ENCODE measurements at places on chromosomes 5 and 9.
A peak's percentile ranks its signal among the peaks of the same experiment; 100 is the strongest.

GRCh38 chr9:128389395-128390149 is 18.4 kb downstream of the URM1 start:
- no peak for DNase-seq

- DNase-seq = peak; percentile 80
Observed at GRCh38 chr5:15013654-15014463, 142.3 kb upstream of the ANKH start.

DNA sequence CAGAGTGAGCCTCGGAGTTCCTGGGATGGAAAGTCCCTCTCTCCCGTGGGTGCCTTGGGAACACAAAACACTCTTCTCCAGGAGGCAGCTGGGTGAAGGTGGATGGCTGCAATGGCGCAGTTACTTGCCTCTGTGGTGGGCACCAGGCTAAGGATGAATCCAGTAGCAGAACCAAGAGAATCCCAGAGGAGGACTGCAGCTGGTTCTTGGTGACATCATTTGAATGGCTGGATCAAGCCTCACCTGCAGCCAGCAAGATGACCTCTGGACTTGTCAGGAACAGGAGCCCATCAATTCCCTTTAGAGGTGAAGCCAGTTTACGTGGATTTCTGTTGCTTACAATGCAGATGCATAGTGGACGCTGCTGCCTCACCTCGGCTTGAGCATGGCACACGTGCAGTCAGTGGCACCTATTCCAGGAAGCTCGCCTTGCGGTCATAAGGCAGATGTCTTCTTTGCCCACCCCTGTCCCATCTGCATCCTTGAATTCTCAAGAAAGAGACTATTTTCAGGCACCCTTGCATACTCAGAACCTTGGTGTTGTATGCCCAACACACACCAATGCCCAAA is 34.1 kb upstream of the ADAMTS2 start:
- DNase-seq = no peak

GRCh38 chr5:126354012-126354857 is 69.0 kb upstream of the GRAMD2B start:
- peak; percentile 98 for DNase-seq

GRCh38 chr9:123739902-123740301 is 190.0 kb downstream of the DENND1A start:
- DNase-seq = no peak

GRCh38 chr5:1762121-1762882 is 37.3 kb downstream of the MRPL36 start:
- no peak for DNase-seq

- DNase-seq = no peak
Observed at GRCh38 chr5:139796061-139796806, 626 bp downstream of the PSD2 start.

GRCh38 chr5:150075806-150076205 is 10.5 kb downstream of the CSF1R start:
- DNase-seq = no peak

- DNase-seq = no peak
Observed at GRCh38 chr5:670396-671270, 22.5 kb downstream of the TPPP start.

DNA sequence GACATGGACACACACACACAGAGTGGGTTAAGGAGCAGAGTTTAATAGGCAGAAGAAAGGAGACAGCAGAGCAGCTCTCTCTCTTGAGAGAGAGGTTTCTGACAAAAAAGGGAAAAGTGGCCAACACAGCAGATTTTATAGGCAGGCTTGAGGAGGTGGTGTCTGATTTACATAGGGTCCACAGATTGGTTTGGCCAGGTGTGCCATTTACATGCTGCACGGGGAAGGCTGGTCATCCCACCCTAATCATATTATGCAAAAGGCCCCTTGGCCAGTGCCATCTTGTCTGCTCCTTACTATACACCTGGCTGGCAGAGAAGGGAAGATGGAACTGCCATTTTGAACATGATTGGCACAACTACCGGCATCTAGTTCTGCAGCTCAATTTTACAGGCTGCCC is 240.8 kb downstream of the NPR3 start:
- DNase-seq = no peak

- peak; percentile 85 for DNase-seq
Observed at GRCh38 chr9:73152543-73152844, 829 bp downstream of the ANXA1 start.

- DNase-seq = no peak
Observed at GRCh38 chr5:40904994-40905306, 4.3 kb upstream of the C7 start.

All from fibroblast of skin of scalp (primary cell).